Caco-2 (cell line): ENCODE measurements at places on chromosomes 7 and 10. TPM values are rescaled to one million over a fixed set of nuclear protein-coding genes. Genes with fewer than 3 reads are reported as not detected.
A peak's percentile ranks its signal among the peaks of the same experiment; 100 is the strongest.

GRCh38 chr7:67341153-67341768, 344.6 kb downstream of the TYW1 start:
- no peak for DNase-seq

The GIMAP7 gene
- not detected in 2 replicates for total RNA-seq

- DNase-seq, result no peak
Measured at GRCh38 chr10:132223156-132223590, 36.4 kb downstream of the DPYSL4 start.

DNA sequence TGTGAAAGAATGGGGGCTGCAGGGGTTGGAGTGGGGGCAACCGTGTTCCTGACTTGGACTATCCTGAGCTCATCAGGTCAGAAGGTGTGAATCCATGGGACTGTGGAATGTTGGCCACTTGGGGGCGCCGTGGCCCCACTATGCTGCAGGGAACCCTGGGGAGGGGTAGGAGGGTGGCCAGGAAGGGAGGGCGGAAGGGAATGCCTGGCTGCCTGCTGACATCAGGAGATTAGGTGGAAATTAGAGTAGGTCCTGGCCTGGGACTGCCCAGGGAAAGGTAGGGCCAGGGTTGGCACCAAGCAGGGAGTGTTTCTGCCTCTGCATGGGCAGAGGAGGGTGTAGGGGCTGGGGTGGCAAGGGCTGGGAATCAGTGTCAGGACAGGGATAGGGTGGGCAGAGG, 65.8 kb upstream of the PRSS58 start:
- DNase-seq, result peak; percentile 67

GRCh38 chr7:27163288-27164044, 1.9 kb downstream of the HOXA9 start:
- no peak for DNase-seq

The KCP gene
- total RNA-seq, result 0.23 and 0.50 TPM in 2 replicates
